ENCODE measurements at places on chromosomes 6 and 20.

DNA sequence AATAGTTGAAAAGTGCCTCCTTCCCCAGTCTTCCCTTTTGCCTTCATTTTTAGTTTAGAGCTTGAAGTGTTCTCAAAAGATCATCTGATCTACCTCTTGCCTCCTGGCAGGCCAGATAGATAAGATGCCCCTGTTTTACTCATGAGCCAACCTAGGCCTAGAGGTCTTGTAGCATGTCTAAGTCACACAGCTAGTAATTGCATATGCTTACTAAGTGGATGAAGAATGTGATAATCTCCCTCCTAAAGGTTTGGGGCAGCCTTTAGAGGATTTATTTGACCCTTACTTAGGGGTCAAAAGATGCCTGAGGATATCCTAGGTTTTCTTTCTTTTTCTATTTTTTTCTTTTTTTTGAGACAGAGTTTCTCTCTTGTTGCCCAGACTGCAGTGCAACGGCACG is 2.1 kb downstream of the C6orf141 start:
- DNase-seq: no peak

DNA sequence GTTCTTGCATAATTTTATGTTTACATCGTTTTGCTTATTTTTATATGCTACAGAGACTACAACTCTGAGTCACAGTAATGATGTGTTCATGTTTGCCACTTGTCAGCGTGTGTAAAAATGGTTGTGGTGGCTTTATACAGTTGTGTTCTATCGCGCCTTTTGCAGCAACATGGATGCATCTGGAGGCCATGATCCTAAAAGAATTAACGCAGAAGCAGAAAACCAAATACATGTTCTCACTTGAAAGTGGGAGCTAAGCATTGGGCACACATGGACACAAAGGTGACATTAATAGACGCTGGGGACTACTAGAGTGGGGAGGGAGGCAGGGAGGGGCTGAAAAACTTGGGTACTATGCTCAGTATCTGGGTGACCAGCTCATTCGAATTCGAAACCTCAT is 996 bp upstream of the SEC23B start:
- no peak for DNase-seq

DNA sequence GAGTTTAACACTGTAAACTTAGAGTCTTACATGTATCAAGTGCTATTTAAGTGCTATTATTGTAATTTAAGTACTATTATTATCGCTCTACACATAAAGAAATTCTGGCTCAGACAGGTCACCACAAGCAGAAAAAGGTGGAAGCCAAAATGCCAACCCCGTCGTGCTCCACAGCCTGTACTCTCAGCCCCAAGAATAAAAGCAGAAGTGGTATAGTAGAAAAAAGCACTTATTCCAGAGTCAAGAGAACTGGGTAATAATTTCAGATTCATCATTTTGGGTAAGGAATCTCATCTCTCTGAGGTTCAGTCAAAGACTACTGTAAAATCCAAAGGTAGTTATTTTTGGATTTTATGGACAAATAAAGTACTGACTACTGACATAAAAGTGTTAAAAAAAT is 943 bp downstream of the ZUP1 start:
- DNase-seq: no peak

DNA sequence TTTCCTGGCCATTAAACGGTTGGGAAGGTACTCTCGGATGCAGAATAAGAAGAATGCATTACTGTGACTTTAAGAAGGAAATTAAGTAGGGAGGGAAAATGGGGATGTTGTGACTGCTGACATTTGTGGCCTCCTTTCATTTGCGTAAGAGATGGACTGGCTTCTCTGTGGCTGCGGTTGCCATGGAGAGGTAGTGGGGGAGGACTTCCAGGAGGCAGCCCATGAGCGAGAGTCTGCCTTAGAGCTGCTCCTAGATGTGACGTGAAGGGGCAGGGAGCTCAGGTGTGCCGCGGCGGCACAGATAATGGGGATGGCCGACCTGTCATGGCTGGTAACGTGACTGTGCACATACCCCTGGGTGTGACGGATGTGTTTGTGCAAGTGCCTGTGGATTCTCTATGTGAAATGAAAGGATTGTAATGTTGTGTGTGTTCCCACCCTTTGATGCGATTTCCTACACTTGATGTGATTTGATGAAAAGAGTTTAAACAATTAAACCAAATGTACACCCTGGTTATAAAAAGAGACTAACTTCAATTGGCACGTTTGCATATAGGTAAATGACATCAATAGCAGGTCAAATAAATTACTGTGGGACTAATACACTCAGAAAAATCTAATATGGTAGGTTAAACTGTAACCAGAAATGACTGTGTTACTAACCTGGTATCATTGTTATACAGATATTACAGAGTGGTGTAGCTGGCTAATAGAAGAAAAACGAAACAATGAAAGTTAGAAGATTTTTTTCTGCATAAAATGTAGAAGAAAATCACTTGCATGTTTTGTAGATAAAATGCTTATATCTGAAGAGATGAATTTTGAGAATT is 48.9 kb downstream of the HIVEP1 start:
- peak; percentile 52 for DNase-seq

- no peak for DNase-seq
These were observed 3.5 kb downstream of the CTNNBL1 start for GRCh38 chr20:37697314-37697713.

GRCh38 chr20:62804021-62804626 is 511 bp upstream of the OGFR start:
- DNase-seq: peak; percentile 46

GRCh38 chr6:38184585-38185080 is 365.1 kb downstream of the ZFAND3 start:
- DNase-seq: no peak

GRCh38 chr6:85576476-85576875 is 17.2 kb downstream of the SNX14 start:
- no peak for DNase-seq

DNA sequence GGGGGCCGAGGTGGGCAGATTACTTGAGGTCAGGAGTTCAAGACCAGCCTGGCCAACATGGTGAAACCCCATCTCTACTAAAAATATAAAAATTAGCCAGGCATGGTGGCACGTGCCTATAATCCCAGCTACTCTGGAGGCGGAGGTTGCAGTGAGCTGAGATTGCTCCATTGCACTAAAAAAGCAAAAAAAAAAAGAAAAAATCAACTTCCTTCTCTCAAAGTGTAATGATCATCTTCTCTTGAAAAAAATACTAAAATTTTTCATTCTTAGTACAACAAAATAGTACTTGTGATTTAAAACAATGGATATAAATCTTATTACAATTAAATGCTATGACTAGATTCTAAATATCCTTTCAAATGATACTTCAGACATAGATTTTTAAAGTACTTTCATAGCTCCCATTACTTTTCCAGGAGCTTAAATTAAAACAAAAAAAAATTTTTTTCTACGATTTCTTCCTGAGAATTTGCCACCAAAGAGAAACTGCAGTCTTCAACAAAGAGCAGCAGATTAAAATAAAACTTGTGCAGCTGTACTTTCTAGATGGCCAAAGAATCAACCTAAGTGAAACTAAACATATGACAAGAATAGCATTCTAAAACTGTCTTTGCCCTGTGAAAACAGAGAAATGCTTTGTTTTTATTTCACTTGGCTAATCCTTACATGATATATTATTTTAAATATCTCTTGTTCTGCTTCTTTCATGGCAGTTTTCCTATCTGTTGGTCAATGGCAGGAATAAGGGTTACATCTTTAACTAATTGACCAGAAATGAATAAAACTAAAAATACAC is 75.2 kb downstream of the MAP3K5 start:
- no peak for DNase-seq

DNA sequence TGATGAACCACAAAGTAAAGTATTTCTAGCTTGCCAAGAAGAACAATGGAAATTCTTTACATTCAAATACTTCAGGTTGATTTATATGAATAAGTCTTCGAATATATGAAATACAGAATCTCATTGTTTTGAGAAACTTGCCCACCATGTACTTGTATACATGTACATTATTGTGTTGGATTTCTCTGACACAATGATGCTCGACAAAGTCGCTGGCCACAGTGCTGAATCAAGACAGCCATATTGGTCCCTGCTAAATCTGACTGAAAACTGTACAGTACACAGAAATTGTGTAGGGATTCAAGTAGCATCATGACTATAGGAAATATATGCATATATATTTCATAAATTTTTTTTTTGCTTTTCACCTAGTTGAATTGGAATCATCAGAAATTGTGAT is 13.1 kb upstream of the LIN28B start:
- DNase-seq: peak; percentile 66

DNA sequence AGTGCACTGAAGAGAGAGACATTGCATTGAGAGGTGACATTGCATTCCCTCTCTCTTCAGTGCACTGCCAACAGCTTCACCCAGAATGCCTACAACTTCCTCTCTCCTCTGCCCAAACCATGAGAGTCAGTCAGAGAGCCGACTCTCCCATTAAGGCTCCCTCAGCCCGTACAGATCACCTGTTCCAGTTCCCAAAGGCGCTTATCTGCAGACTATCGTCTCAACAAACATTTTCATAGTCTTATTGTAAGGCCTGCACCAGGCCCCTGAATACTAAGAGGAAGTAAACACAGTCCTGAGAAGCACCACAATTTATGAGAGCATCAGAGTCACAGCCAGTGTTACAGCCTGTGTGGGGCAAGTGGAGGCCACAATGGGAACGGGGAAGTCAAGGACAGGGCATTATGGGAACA is 53.7 kb downstream of the GFOD1 start:
- DNase-seq: no peak

GRCh38 chr20:3814928-3815495 is 5.3 kb upstream of the AP5S1 start:
- no peak for DNase-seq

GRCh38 chr20:13922241-13922640 is 68.2 kb downstream of the SEL1L2 start:
- DNase-seq: no peak
